Hypothalamus (tissue), 51 donors: ENCODE measurements at places on chromosomes 11 and 22.
A peak's percentile ranks its signal among the peaks of the same experiment; 100 is the strongest.

- DNase-seq: peak; percentile 37
These were observed 25.9 kb downstream of the LARGE2 start for GRCh38 chr11:45948356-45948755.

- DNase-seq: no peak
These were observed 2.1 kb downstream of the UCP3 start for GRCh38 chr11:74006743-74007304.

DNA sequence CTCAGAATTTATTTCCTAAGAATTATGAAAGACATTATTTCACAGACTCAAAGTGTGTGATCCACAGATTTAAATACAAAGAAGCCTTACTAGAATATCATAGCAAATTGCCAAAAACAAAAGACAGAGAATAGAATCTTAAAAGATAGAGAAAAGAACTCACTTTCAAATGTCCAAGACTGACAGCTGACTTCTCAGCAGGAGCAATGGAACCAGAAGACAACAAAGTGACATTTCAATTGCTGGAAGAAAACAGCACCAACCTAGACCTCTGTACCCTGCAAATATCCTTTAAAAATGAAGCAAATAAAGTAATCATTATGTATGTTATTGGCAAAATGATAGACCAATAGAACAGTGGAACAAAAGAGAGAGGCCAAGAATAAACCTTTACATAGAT, 109.2 kb downstream of the TTC17 start:
- no peak for DNase-seq

GRCh38 chr11:60915248-60915914, 1.4 kb downstream of the TMEM109 start:
- peak; percentile 60 for DNase-seq

GRCh38 chr11:32792948-32793475, 1.4 kb downstream of the CCDC73 start:
- DNase-seq: peak; percentile 4
